Substantia nigra (tissue), 51 donors: ENCODE measurements at places on chromosomes 5 and 9.

GRCh38 chr5:169527066-169527465, 56.5 kb upstream of the SPDL1 start:
- DNase-seq: no peak

DNA sequence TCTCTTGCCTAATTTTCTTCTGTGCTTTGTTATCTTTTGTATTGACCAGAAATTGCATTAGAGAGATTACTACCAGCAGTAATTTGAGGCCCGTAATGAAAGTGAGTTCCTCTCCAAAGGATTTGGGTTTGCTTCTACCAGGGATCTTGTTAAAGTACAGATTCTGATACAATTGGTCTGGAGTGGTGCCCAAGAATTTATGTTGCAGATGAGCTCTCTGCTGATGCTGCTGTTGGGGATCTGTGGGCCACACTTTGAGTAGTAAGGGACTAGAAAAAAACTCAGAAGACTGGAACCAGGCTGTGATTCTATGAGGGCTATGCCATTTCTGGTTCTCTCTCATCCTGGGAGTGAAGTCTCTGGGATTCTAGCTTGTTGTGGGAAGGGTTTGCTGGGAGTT, 192.2 kb downstream of the SEC61B start:
- no peak for DNase-seq

DNA sequence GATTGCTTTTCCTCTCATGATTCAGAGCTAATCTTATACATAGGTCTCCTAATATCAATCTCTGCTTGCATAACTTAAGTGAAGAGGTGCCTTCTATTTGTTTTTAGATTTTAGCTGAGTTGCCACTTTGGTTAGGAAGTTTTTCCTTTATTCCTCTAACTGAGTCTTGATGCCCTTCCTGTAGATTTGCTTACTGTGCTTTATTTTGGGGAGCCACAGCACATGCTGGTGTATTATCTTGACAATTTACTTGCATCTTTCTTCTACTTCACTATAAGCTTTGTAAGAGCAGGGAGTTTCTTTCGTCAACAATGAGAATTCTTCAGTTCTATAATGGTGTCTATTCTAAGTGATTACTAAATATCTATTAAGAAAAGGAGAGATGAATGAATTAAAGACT, 54.9 kb downstream of the GABRA6 start:
- DNase-seq: no peak

DNA sequence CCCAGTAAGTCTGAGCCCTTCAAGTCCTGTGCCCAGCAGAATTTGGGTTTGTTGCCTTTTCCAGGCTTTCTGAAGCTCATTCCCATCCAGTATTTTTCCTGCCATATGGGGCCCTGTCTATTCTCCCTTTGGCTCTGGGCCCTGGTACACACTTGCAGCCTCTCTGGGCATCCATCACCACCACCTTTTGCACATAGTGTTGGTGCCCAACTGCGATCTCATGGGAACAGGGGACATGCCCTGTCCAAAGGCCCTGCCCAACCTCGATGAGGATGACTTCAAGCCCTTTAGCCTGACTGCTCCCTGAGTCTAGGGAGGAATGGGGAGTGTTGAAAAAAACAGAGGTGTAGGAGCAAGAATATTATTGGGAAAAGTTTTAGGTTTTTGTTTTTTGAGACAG, 11.5 kb downstream of the RGS3 start:
- DNase-seq: no peak

GRCh38 chr9:6153425-6153824, 62.2 kb upstream of the IL33 start:
- DNase-seq: no peak

- DNase-seq: no peak
Measured at GRCh38 chr5:38131686-38132085, 126.7 kb upstream of the EGFLAM start.

DNA sequence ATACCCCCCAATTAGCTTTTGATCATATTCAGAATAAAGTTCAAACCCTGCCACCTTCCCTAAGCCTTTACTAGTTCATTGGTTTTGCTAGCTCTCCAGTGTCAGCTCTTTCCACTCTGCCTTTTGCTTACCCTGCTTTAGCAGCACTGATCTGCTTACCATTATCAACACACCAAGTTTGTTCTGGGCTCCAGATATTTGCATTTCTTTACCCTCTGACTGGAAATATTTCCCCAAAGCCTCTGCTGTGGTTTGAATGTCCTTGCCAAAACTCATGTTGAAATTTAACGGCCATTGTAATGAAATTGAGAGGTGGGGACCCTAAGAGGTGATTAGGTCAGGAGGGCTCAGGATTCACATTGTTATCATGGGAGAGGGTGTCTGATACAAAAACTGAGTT, 99.5 kb downstream of the GCNT1 start:
- DNase-seq: no peak

DNA sequence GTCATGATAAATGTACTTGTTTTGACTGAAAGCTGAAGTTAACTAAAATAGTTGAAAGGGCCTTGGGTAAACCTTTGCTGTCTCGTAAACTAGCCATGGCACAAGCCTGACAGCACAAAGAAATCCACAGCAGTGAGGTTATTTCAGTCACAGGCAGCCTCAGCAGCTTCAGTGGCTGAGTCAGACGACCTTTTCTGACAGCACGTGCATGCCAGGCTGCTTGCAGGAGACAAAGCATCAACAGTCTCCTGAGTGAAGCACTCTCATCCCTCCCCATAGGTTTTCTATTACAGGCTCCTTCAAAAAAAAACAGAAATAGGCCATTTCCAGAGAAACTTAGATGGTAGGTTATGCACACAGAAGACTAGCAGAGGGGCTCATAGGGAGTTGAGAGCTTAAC, 34.6 kb downstream of the OXCT1 start:
- DNase-seq: no peak

DNA sequence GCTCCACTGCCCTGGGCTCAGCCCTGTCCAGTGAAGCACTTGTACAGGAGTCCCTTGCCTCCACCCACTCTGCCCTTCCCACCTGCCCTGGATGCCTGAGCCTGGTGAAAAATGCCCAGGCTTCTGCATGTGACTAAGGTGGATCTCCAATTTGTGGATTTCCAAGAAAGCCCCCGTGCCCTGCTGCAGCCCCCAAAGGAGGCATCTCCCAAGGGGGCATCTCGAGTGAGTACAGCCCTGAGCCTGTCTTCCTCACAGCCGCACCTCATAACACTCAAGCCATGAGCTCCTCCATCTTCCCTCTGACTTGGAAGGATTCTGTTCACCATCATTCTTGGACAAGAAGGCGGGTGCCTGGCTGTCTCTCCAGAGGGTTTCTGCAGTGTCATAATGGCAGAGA, 158.0 kb upstream of the PPP1R26 start:
- no peak for DNase-seq

GRCh38 chr9:16193066-16193465, 640.2 kb downstream of the CCDC171 start:
- DNase-seq: no peak

DNA sequence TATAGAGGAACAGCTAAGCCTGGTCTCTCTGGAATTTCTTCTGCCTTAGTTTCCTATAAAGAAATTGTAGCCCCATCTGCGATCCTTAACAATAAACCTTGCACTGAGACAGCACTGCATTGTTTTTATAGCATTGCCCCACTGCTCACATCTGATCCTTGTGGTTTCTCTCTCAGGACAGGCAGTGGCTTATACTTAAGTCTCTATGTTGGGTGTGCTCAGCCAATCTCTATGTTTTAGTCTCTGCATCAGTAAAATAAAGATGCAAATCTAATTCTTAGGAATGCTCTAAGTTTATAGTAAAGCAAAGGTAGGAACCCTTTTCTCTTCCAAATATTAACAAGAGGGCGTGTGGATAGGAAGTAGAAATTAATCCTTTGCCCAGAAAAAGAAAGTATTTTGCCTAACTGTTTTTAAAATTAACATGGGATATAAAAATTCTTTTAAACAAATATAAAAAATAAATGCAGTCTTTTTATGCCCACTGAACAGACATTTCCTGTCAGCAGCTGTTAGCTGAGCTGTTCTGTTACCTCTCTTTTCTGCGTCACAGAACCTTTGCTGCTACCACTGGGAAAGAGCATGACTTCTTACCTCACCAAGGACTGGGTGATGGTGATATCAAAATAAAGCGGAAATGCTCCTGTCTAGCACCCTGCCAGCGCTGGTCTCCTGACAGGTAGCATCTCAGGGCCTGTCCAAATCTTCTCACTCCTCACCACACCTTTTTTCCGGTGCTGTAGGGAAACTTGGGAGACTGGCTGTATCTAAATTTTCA, 29.5 kb downstream of the MRPS27 start:
- DNase-seq: no peak

GRCh38 chr5:1119312-1119831, 7.5 kb upstream of the SLC12A7 start:
- no peak for DNase-seq

DNA sequence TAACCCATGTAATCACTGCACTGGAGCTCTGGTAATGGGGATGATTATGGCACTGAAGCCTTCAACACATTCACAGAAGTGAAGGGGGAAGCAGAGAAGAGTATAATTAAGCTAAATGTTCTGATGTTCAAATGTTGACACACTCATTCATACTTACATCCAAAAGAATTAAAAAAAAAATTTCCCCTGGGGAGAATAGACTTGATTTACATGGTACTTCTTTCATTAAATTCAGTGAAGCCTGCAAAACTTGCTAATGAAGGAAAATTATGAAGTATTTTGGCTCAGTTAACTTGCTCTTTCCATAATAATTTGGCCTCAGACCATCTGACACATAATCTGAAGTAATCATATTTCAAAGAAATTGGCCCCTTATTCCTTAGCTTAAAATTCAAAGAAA, 428.8 kb downstream of the SH3GL2 start:
- DNase-seq: no peak

DNA sequence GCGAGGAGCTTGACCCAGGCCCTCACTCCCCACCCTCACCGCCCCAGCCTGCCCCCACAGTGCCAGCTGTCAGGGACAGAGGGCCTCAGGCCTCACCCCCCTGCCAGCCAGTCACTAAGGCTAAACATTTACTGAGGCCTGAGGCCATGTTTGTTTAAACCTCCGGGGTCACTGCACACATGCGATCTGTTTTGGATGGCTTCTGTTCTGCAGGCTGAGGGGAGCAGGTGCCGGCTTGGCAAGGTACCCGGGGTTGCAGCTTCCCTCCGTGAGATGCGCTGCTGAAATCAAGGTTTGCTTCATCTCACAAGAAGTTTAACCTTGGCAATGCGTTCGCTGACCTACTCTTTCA, 103.3 kb upstream of the BOD1 start:
- DNase-seq: no peak

GRCh38 chr5:126469536-126470316, 46.5 kb downstream of the GRAMD2B start:
- DNase-seq: no peak

GRCh38 chr9:92353051-92353450, 27.3 kb downstream of the CENPP start:
- DNase-seq: no peak

DNA sequence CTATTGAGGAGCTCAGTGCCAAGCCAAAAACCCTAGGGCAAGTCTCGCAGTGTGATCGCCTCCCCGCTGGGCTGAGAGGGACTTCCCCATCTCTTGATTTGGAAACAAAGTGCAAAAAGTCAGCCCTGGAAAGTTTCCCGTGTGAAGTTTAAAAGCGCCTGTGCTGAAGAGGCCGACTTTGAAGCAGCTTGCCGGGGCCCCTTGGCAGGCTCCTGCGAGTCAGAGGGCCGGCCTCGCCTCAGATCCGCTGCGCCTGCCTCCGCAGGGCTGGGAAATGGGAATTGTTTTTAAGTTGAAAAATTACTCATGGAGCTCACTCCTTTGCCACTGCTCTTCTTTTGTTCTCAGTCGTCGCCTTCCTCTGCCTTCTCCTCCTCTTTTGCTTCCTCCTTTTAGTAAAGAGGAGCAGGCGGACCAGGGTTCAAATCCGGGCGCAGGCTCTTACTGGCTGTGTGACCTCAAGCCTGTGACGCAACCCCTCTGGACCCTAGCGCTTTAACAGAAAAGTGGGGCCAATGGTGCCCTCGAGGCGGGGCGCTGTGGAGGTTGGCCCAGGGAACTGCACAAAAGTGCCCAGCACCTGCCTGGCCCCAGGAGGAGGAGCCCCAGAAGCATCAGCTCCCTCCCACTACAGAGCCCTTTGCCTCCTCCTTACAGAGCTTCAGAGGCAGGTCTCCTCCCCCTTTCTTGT, 14.7 kb upstream of the LHX2 start:
- no peak for DNase-seq

DNA sequence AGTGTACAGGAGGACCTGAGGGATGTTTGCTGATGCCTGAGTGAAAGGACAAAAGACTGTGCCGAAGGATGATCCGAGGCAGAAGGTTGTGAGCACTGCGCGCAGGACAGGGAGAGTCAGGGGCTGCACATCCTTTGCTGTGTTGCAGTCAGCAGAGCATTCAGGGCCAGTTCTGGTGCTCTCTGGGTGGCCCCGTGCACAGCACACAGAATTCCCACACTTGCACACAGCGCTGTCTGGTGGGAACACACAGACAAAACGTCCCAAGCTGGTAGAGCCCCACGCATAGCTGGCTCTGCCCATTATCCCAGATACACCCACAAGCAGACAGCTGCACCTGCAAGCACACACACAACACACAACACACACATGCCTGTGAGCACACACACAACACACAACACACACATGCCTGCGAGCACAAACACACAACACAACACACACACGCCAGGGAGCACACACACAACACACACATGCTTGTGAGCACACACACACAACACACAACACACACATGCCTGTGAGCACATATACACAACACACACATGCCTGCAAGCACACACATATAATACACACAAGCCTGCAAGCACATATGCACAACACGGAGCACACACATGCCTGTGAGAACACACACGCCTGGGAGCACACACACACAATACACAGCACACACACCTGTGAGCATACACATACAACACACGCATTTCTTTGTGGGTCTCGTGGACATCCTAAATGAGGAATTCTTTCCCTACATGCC, 74.4 kb downstream of the FGF18 start:
- DNase-seq: no peak

DNA sequence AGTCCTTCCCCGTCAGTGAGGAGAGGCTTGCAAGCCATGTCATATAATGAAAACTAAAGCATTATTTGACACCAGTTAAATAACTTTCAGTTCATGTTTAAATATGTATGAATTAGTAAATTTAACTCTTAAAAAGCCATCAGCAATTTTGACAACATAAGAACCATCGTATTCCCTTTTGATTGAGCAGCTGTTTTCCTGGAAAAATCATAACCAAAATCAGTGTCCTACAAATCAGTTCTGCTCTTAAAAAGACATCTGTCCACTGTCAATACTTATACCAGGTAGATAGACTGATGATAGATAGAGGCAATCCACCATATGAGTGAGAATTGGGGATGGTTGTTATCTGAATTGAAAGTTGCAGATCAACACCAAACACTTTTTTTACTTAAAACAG, 2.3 kb downstream of the DIRAS2 start:
- DNase-seq: no peak

GRCh38 chr9:133477992-133478850, 678 bp downstream of the SLC2A6 start:
- DNase-seq: no peak
